ENCODE measurements at places on chromosomes 4 and X. TPM values are rescaled to one million over a fixed set of nuclear protein-coding genes. Genes with fewer than 3 reads are reported as not detected.

DNA sequence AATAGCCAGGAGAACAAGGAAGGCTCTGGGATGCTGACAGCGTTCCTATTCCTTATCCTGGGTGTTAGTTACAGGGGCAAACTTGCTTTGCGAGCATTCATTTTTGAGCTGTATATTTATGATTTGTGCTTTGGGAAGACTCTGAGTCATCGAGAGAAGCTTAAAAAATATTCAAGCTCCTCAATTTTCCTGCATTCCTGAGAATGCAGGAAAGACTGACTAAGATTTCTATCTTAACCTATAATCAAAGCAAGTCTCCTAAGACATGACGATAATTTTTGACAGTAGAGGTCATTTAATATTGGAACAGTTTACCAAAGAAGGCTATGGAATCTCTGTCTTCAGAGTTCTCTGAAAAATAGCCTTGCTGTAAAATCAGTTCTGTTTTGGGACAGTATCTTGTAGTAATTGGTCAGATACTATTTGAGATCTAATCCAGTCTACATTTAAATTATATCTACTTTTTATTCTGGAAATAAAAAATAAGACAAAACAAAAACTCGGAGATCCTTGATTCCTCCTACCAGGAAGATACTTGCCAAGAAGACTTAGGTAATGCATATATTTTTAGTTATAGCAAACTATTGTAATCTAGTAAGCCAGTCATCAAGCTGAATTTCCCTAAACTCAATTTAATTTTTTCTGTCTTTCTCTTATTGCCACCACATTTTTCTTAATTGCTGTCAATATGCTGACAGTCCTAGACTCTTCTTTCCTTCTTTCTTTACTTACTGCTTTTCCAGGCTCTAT lies 31.7 kb downstream of the BBS12 start:
- DNase-seq = no peak

DNA sequence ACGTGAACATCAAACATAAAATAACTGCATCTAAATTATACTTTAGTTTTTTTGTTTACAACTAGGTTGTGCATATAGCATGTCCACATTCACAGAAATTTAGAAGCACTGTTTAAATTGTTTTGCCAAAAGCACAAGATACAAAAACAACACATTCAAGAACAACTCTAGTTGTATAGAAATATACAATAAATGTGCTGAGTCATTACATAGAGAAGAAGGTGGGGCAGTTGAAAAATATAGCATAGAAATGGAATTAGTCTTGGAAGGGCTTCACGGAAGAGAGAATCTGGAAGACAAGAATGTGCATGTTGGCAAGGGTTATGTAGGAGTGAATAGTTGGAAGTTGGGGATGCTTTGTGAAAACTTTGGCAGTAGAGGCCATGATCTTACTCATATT lies 239.0 kb upstream of the GLRA2 start:
- DNase-seq = no peak

The UGT8 gene
- total RNA-seq = not detected

DNA sequence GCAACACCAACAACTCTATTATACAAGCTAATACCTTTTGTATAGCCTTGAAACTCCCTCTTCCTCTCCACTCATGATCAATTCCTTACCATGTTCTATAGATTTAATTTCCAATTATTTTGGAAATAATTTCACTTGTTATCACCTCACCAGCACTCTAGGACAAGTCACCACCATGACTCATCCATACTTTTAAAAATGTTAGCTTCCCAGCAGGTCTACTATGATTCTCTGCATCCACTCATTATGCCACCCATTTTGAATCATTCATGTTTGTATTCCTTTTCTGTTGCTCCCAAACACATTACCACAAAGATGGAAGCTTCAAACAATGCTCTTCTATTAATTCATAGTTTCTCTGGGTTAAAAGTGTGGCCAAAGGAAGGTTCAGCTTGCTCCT lies 469.6 kb downstream of the PDGFC start:
- no peak for DNase-seq

GRCh38 chr4:156102411-156102810 lies 148.7 kb upstream of the CTSO start:
- DNase-seq = no peak

DNA sequence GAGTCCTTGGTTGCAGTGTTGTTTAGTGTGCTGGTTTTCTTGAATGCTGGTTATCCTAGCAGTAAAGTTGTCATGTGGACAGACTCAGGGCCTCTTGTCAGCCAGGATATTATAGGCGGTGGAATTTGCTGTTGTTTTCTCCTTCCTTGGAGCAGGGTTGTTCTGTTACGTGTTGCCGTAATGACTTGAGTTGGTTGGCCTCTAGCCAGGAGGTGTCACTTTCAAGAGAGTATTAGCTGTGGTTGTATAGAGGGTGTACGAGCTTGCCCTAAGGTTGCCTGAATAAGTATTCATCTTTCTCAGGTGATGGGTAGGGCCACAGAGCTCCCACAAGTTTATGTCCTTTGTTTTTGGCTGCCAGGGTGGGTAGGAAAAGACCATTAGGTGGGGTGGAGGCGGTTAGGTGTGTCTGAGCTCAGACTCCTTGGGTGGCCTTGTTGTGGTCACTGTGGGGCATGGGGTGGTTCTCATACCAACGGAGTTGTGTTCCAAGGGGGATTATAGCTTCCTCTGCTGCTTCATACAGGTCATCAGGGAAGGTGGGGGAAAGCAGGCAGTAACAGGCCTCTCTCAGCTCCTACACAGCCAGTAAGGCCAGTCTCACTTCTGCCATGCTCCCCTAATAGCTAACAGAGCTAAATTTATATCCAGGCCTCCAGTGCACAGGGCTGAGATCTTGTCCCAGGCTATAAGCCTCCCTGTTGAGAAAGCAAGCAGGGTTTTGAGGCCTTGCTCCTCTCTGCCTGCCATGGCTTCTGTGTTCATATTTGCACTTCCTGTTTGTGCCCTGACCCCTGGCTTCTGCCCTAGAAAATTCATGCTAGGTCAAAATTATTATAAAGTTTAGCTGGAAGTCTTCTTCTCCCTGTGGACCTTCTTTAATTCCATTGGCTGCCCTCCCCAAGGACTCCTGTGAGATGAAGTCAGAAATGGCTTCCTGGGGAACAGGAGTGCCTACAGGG lies 594.7 kb downstream of the RAPGEF2 start:
- DNase-seq = no peak

DNA sequence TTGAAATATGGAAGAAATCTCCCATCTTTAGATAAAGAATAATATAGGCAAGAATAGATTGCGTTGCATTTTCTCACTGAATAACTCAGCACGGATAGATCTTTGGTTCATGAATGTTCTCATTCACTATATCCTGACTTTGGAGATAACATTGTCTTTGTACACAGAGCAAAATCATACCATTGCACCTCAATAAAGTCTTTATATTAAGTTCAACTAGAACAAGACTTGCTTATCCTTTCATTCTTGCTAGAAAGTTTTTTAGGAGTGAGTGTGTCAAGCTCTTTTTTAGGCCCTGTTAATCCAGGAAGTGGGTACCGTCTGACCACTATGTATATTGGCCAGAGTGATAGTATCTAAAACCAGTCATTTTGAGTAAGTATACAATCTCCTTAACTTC lies 658.7 kb downstream of the FSTL5 start:
- DNase-seq = no peak

DNA sequence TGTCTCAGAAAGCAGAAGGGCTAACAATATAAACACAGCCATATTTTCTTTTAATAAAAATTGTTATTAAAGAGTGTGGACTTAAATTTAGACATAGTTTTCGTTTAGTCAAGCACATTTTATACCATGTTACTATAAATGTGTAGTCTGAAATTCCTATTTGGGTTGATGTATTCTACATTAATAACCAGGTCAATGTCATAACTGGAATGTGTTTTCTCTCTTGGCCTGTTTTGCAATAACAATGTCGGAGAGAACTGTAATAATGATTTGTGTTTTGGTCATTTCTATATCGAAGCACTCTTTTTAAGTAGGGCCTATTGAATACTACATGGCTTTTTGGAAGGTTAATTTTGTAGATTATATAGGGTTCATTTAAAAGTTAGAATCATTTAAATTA lies 5.5 kb downstream of the USO1 start:
- no peak for DNase-seq
